ENCODE measurements at places on chromosomes 1 and 21.

DNA sequence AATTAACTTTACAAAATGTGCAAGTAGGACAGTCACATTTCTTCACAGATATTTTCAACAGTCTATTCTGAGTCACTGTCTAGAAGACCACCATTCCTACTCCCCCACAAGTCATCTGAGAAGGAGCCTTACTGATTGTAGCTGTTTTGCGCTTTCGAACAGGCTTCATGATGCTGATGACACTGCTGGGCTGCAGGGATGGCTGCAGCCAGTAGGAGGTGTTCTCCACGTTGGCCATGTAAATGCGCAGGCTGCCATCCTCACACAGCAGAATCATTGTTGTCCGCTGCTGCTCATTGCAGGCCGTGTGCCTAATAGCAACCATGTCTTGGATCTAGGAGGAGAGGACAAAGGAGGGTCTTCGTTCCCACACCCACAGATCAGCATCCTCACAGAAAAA is 56.9 kb downstream of the UBR4 start:
- DNase-seq = no peak

GRCh38 chr21:33075596-33076195 is 5.8 kb downstream of the OLIG1 start:
- no peak for DNase-seq

- DNase-seq = no peak
Measured at GRCh38 chr1:39819091-39819812, 30.6 kb upstream of the BMP8B start.

GRCh38 chr1:1982379-1983232 is 21.0 kb downstream of the CFAP74 start:
- no peak for DNase-seq

DNA sequence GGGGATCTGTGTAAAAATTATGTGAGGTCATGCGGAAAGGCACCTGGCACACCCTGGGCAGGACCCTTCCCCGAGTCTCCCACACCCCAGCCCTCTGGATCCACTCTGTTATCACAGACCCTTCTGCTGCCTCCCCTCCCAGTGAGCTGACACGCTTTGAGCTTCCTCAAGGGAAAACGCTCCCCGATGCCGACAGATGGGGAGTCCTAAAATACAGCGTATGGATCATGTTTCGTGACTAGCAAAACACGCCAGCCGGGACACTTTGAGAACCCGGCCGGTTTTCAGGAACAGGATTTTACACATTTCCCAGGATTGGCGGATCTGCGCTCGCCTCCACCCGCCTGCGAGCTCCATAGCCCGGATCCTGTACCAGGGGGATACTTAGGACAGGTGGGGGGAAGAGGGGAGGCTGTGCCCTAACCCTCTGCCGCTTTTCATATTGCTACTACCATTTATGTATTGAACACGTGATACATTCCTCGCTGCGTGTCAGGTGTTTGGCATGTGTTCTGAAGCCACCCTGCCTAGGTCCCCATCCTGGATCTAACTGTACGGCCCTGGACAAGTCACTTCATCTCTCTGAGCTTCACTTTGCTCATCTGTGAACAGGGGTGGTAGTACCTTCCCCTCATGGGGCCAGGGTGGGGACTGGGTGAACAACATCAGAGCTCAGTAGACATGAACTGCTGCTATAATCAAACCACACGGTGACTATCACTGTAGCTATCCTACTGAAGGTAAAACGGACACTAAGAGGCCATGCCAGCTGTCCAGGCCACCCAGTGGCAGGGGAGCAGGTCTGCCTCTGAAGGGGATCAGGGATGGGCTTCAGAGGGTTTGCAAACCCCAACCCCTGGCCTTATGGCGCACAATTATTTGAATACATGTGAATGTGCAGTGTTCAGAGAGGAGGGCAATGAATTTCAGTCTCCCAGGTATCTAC is 63.2 kb downstream of the SSBP3 start:
- DNase-seq = no peak

- DNase-seq = no peak
Measured at GRCh38 chr1:21233490-21233889, 56.8 kb downstream of the ECE1 start.

DNA sequence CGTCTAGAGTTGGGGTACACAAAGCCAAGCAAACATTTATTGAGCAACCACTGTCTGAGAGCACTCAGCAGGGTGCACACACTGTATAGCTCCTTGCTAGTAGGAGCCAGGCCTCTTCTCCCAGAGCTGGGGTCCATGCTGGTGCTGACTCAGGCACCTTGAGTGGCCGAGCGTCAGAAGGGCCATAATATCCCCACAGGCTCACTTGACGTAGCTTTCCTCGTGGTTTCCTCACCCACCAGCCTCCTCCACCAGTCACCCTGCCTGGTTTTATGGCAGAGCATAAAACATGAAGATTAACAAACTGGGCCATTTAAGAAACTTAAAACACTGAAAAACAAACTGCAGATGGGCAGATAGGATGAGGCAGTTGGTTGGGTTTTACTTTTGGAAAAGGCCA is 361.5 kb downstream of the HHAT start:
- no peak for DNase-seq

GRCh38 chr1:233315718-233316301 is 11.7 kb upstream of the MAP3K21 start:
- DNase-seq = no peak

GRCh38 chr1:96296991-96297390 is 424.6 kb upstream of the PTBP2 start:
- DNase-seq = no peak

GRCh38 chr1:15110867-15111230 is 42.7 kb upstream of the TMEM51 start:
- no peak for DNase-seq

GRCh38 chr1:93603106-93603505 is 78.5 kb downstream of the BCAR3 start:
- DNase-seq = no peak

DNA sequence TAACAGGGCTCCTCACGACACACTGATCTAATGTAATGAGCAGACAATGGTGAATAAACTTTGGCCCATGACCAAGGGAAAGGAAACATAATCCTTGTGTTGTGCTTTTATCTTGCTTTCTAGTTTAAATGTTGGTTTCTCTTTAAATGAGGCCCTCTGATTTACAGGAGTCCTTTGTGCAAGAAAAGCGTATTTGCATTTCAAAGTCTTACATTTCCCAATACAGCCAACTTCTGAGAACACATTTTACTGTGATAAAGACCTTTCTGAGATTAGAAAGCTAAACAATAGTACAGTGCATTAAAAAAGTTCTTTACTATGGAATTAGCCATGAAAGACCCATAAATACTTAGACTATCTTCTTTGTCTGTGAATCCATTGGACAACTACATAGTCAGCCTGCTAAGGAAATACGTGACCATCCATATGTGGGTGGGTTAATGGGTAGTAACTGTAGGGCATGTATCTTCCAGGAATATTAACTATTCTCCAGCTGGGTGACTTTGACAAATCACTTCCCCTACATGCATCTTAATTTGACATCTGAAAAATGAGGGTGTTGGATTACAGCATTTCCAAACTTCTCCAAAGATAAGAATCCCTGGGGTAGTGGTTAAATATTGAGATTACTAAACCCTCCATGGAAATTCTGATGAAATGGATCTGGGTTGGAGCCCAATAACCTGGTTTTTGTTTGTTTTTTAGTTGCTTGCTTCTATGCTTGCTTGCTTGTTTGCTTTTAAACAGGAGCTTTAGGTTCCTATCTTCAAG is 50.3 kb upstream of the USP1 start:
- no peak for DNase-seq

DNA sequence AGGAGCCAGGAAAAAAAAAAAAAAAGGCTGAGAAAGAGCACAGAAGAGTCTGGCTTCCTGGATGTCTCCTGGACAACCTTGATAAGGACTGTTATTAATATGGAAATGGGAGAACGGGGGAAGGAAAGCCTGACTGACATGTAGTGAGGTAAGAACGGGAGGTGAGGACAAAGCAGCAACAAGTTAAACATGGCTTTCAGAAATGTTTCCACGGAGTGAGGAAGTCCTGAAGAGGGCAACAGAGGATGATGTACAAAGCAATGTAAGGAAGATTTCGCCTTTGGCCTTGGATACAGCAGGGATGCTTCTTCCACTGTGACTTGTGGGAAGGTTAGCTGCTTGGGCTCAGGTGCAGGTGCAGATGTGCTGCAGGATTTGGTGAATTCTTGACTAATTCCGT is 11.9 kb upstream of the NIBAN1 start:
- DNase-seq = no peak

DNA sequence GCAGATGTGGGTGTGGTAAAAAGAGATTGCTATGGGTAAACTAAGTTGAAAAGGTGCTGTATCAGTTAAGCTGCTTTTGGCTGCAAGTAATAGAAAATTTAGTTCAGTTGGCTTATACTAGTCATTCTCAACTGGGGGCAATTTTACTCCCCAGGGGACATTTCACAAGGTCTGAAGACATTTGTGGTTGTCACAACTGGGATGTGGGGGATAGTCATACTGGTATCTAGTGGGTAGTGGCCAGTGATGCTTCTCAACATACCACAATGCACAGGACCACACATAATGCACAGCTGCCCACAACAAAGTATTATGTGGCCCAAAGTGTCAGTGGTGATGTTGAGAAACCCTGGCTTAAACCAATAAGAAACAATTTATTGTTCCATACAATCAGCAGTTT is 31.4 kb downstream of the SERTAD4 start:
- DNase-seq = no peak

DNA sequence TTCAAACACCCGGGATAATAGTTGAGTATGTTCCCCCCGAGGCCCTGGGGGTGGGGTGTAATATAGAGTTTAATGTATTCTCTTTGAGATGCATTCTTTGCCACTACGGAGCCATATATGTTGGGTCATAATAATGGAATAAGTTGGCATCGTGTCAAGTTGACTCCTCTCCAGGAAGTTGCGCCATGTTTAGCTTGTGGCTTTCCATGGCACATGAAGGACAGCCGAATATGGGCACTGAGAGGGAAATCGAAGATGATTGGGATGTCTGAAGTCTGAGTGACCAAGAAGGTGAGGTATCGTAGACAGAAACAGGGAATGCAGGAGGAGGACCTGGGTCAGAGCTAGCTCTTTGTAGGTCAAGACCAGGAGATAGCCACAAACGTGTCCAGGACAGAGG is 92.6 kb downstream of the PAX7 start:
- DNase-seq = no peak

GRCh38 chr1:158251163-158251562 is 3.1 kb upstream of the CD1A start:
- no peak for DNase-seq

GRCh38 chr1:50251702-50252101 is 143.0 kb downstream of the ELAVL4 start:
- no peak for DNase-seq

DNA sequence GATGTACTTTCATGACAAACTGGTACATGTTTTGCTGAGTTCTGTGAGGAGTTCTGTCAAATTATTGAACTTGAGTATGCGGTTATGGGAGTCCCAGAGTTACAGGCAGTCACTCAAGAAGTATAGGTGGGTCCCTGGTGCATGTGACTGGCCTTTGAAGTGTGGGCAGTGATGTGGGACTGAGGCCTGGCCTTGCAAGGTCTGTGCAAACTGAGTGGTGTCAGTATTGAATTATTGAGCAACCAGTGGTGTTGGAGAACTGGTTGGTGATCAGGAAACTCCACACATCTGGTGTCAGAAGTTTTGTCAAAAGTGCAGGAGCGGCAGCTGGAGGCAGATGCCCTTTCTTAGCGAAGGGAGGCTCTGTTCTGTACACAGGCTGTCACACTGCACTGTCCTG is 5.2 kb downstream of the ZNF678 start:
- DNase-seq = no peak

DNA sequence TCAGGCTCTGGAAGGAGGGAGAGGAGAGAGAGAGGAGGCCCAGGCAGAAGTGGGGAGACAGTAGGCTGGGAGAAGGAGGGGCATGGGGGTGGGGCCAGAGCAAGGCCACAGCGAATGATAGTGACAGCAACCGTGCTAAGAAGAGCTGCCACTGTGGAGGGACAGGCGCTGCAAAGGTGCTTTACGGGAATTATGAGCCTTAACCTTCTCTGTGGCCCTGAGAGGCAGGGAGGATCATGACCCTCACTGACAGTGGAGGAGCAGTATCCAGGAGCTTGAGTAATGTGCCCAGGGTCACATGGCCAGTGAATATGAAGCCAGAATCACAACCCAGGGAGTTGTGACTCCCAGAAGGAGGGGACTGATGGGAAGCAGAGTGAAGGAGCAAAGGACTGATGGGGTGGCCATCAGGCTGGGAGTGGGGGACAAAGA is 53.4 kb upstream of the RPL11 start:
- no peak for DNase-seq

DNA sequence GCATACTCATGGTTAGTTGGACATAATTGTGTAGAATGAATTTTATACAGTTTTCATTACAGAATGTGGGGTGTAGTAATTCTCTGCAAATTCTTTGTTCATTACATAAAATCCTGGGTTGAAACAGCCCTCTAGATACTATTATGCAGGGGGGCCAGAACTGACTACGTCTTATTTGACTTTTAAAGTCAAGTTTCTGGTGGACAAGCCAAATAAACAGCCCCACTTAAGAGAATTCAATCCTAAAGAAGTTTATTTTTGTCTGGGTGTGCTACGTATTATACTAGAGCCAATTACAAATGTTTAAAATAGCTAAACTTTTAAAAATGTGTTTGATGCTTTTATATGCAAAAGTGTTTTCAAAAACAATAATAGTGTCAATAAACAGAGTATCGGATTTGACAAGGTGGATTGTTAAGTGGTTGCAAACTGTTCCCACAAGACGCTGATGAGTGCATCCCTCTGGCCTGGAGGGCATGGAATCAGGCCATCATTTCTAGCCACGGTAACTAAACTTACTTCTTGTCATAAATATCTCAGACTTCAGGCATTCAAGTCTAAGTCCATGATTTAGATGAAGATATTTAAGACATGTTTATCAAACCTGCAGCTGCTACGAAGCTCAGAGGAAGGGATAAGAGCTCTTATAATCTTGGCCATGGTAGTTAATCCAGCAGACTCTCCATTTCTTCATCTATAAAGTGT is 646.3 kb downstream of the KIF26B start:
- no peak for DNase-seq

DNA sequence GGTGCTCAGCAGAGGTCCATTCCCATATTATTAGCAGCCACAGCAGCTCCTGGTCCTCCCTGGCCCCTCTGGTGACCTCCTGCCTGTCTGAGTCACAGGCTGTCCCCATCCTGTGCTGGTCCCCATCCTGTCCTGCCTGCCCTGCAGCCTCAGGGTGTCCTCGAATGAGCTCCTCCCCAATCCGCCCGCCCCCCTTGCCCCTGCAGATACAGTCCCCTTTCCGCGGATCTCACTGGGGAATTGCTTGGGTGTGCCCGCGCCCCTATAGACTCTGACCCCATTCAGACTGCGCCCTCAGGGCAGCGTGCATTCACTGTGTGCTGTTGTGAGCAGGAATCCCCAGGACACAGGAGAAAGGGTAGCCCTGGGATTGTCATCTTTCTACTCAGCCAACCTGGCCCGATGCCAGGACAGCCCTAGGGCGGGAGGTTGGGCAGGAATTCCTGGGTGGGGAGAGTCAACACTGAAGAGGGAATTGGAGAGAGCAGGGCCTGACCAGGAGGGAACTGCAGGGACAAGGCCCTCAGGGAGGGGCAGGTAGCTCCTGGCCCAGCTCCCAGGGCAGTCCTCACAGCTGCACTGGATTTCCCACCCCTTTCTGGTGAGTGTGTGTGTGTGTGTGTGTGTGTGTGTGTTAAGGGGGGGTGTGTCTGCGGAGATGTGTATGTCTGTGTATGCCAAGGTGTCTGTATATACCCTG is 1.1 kb upstream of the GUCA2A start:
- DNase-seq = no peak

All from activated B cell treated with CpG ODN at 0.5 μM for 24 hours (primary cell).